Omental fat pad (tissue), 4 donors: ENCODE measurements at places on chromosomes 13 and 19.

DNA sequence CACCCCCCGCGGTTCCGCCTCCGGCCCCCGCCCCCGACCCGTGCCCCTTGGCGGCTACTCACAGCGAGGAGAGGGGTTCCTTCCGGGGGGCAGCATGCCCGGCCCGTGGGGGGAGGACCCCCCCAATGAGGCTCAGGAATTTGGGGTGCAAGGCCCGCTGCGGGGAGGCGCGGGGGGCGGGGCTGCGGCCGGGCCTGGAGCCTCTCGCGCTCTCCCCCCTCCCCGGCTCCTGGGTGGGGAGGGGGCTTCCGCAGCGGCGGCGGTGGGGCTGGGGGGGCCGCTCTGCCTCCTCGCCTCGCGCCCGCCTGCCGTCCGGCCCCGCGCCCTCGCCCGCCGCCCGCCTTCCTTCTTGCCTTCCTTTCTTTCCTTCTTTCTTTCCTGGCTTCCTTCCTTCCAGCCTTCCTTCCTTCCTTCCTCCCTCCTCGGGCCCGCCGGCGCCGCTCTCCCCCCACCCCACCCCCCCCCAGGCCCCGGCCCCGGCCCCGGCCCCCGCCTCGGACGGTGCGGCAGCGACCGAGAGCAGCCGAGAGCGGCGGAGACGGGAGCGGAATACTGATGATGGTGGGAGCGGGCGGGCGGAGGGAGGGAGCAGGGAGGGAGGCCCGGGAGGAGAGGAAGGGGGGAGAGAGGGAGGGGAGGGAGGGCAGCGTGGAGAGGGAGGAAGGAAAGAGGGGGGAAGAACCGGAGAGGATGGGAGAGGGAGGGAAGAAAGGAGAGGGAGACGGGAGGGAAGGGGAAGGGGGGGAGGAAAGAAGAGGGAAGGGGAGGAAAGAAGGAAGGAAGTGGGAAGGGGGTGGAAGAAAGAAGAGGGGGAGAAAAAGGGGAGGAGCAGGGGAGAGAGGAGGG lies at the start of gene LRRC4B:
Gene LRRC4B (minus strand): TSS at position 554 of the 846 bp plus-strand sequence. CDS start 19,597 bp downstream, outside the sequence.
- no peak for DNase-seq

DNA sequence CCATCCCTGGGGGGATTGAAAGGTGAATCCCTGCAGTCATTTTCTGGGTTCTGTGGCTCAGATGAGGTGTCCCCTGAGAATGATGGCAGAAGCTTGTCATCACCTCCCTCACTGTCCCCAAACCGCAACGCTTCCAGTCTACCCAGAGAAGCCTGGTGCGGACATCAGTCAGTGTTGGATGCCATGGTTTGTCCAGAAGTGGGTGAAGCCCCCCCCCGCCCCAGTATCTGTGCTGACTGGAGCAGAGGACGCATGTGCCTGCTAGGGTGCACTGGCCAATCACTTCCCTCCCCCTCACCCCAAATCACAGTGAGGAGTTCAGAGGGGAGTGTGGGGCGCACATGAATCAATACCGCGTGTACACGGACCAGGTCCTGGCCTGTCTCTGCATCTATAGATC lies 150.5 kb downstream of the TEX29 start:
- DNase-seq, result no peak

GRCh38 chr13:103996733-103997132 lies 930.5 kb upstream of the SLC10A2 start:
- no peak for DNase-seq

DNA sequence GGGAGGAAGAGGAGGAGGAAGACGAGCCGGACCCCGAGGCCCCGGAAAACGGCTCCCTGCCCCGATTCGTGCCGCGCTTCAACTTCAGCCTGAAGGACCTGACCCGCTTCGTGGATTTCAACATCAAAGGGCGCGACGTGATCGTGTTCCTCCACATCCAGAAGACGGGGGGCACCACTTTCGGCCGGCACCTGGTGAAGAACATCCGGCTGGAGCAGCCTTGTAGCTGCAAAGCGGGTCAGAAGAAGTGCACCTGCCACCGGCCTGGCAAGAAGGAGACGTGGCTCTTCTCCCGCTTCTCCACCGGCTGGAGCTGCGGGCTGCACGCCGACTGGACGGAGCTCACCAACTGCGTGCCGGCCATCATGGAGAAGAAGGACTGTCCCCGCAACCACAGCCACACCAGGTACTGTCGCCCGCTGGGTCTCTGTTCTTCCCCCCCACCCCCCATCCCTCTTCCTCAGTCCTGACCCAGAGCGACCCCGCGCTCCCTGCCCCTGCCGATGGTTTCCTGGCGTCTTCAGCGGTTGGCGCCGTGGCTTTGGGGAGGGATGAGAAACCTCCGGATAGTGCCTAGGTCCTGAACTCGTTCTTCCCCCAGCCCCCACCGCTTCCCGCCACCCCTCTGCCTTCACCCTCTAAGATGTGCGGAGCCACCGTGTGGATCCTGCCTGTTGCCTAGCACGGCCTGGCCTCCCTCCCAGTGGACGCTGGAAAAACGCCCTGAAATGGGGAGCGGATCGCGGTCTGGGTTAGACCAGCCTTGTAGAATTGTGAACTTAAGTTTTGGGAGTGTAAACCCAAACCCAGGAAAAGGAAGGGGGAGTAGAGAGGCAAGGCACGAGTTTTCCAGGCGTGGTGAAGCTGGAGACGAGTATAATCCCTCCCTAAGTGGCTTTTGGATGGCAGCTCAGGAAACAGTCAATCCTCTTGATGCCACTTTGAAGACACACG lies 1.5 kb downstream of the HS6ST3 start:
- no peak for DNase-seq

DNA sequence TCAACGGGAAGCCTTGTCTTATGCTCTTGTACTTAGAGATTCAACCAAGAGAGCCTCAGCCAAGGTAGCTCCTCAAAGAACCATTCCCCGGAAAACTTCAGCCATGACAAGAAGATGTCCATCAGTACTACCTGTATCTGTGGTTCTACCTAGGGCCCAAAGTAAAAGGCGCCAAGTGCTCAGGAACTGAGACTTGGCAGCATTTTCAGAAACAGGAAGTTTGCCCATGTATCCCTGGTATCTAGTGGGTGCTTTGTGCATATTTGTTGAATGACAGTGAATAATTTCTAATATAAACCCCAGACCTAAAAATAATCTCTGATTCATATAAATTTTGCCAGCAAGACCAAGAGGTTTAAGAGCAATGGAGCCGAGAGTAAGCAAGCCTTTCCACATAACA lies 7.2 kb downstream of the FAM216B start:
- no peak for DNase-seq

DNA sequence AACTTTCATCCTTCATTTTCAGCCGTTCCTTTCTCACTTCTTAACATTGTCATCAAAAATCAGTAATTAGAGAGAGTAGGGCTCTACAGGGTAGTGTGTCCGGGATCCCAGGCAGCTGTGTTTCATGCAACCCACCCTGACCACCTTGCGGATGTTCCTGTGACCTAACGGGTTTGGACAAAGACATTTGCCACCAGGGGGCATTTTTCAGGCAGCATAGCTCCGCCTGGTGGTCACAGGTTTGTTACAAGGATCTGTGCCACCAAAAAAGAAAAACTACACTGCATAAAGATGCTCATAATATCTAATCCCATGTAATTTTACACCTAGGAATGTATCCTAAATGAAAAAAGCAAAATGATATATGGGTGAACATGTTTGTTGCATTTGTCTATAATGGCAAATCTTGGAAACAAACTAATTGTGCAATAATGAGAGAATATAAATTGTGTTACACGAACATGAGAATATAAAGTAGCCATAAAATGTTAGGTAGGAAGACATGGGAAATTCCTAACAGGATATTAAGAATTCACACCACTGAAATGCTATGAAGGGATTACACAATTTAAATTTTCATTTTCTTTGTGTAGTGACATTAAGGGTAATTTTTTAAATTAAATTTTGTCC lies 123.0 kb downstream of the SLC7A1 start:
- no peak for DNase-seq

GRCh38 chr13:24232037-24232436 lies 71.5 kb downstream of the SPATA13 start:
- DNase-seq, result no peak

DNA sequence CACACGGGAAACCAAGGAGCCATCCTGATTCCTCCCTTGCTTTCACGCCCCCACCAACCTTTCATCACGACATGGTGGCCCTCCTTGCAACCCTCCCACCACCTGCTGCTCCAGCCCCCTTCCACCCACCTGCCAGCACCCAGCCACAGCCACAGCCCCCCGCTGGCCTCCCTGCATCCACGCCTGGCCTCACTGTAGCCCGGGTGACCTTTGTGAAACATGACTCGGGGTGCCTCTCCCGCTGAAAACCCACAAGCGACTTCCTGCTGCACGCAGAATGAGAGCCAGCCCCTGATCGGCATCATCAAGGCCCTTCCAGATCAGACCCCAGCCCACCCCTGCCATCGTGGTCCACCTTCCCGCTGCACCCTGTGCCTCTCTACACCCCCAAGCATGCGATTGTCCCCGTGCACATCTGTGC lies 14.9 kb downstream of the POP4 start:
- DNase-seq, result no peak

GRCh38 chr19:14615623-14616022 lies 32.7 kb downstream of the CLEC17A start:
- no peak for DNase-seq

- no peak for DNase-seq
Observed at GRCh38 chr19:5130371-5131030, 161.6 kb downstream of the KDM4B start.

DNA sequence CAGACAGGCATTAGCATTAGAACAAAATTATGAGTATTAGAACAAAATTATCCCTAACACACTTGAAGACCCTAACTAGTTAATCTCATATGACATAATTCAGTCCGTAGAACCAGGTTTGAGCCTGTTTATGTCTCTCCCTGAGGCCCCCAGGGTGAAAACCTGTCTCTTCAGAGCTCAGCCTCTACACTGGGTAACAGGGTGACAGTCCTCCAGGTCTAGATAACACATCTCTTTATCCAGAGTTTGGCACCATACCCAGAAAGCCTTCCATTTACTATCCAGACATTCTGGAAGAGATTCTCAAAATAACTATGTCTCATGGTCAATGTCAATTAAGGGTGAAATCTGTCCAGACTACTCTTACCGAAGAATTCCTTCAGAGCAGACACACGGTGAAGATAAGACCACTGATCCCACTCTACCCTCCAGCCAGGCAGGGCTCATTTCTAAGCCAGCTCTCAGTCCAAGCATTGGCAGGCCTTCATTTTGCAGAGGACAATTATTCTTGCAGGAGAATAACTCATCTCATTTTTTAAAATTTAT lies 1195.3 kb downstream of the EFNB2 start:
- no peak for DNase-seq

DNA sequence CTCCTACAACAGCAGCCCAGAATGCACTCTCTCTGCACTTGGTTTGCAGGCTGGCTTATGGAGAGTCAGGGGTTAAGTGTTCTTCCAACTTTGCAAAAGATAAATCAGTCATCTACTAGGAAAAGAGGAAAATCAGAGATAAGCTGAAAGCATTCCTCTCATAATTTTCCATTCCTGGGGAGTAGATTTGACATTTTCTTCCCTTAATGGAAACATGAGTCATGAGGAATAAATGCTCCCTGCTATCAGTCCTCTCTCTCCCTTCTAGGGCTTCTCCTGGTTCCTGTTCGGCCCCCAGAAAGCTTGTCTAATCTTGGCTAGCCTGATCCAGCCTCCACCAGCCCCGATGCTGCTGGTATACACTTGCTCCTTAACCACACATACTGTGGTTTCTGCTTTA lies 28.4 kb upstream of the ENOX1 start:
- no peak for DNase-seq

DNA sequence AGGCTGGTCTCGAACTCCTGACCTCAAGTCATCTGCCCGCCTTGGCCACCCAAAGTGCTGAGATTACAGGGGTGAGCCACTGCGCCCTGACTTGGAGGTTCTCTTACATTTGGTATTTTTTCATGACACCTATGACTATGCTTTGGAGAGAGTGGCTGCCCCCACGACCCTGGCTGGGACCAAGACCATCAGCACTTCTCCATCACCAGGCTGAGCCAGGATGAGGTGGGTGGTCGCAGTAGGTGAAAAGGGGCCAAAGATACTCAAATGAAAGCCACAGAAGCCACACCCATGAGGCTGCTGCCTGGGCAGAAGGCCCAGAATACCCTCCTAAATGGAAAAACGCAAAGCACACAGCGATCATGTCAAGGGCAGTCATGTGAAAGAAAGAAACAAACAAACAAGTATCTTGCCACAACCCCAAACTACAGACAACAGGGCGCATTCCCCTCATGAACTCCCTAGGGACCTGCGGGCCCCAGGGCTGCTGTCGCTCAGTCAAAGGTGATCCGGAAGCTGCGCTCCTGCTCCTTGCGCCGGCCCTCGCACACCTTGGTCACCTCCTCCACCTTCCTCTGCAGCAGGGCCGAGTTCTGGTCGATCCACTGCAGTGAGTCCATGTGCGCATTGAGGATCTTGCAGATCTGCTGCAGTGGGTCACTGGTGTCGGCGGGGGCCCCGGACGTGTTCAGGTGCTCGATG lies 11.2 kb upstream of the IL4I1 start:
- DNase-seq, result no peak

GRCh38 chr19:16615808-16616207 lies 12.2 kb downstream of the MED26 start:
- no peak for DNase-seq

DNA sequence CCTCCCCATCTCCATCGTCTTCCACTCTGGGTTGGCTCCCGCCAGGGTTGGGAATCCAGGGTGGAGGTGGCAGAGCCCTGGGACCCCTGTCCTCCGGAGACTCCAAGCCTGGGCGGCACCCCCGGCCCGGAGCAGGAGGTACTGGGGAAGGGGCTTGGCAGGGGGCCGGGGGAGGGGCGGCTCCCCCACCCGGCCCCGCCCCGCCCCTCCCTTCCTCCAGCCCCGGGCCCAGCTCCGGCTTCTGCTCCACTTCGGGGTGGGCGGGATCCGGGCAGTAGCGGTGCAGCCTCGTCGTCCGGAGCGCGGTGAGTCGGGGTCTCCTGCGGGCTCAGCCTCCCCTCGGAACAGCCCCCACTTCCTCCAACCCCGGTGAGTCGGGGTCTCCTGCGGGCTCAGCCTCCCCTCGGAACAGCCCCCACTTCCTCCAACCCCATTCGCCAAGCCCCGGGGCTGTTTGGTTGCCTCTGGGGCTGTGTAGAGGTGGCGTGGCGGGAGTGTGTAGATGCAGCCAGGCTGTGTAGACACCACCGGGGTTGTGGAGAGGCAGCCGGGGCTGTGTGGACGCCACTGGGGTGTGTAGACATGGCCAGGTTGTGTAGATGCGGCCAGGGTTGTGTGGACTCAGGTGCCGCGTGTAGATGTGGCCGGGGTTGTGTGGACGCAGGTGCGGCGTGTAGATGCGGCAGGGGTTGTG lies at the start of gene TMPRSS9:
Gene TMPRSS9 (plus strand): TSS at position 274 of the 694 bp plus-strand sequence. CDS start 29,521 bp downstream, outside the sequence.
- DNase-seq, result no peak
